ENCODE measurements at places on chromosomes 16 and 17.

DNA sequence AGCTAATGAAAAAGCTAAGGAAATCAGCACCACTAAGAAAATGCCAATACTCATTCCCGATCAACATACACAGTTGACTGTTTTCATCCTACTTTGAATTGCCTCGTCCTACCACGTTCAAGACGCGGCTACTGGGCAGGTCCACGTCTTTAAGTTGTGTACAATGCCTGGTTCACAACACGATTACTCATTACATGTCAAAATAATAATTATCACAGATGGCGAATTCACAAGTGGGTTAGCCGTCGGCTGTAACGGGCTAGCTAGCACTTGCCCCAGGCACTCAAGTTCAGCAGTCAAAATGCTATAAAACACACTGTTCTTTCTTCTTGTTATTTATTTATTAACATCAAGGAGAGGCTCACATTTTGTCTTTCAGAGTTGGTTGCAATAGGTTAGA is 124.2 kb downstream of the ZFHX3 start:
- no peak for DNase-seq

DNA sequence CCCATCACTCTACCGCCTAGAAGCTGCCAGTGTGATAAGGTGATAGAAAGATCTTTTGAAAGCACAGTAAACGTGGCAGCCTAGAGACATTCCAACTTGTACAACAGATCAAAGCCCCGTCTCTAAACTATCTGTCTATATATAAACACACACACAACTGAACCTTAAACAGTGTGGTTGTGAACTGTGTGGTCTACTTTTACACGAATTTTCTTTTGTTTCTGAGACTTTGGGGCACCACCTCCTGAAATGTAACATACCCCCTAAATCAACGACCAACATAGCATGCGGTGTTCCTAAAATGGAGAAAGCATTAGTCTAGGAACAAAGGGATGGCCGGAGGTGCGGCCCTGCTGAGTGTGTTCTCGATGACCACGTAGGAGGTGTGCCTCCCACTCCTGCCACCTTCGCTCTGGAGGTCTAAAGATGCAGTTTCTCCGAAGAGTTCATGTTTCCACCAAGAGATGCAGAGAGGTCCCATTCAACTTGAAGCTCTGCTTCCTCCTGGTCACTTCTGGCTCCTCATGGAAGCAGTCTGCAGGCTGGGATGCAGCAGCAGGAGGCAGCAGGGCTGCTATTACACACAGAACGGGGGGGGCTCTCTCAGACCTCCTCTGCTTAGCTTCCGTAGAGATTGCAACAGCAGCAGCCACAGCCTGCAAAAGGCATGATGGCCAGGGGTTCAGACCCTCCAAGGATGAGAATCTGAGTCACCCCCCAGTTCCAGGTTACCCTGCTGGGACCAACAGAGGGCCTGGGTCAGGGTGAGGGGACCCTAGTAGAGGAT is 22.6 kb upstream of the USP10 start:
- DNase-seq: no peak

DNA sequence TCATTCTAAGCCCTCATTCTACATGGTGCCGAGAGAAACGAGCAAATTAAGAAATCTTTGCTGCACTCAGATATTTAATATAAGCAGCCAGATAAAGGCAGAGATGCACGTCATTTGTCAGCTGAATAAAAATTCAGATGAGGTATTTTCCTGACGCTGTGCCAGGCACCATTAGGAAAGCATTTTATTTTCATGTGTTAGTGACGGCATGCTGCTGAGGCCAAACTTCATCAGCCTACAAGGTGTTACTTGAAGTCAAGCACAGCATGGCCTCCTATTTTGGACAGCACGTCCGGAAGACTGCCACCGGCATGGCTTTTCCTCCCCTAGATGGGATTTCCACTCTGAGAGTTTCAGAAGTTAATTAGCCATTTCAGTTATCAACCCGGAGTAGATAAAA is 70.3 kb downstream of the IRX3 start:
- no peak for DNase-seq

DNA sequence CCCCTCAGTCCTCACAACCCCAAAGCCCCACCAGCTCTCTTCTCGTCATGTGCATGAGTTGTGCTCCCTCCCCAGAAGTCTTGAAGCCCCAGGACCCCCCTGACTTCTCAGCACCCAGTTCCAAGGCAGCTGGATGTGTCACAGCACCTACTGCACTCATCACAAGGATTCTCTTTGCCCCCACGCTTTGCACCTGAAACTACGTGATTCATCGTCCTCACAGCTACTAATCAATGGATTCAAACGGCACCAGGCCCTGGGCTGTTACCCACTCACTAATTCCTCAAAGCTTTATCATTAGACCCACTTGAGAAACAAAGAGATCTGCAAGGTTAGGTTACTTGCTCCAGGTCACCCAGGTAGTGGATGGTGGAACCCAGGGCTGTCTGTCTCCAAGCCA is 45.1 kb upstream of the NDRG4 start:
- no peak for DNase-seq

GRCh38 chr17:60087882-60088669 is 9.4 kb upstream of the HEATR6 start:
- DNase-seq: no peak

DNA sequence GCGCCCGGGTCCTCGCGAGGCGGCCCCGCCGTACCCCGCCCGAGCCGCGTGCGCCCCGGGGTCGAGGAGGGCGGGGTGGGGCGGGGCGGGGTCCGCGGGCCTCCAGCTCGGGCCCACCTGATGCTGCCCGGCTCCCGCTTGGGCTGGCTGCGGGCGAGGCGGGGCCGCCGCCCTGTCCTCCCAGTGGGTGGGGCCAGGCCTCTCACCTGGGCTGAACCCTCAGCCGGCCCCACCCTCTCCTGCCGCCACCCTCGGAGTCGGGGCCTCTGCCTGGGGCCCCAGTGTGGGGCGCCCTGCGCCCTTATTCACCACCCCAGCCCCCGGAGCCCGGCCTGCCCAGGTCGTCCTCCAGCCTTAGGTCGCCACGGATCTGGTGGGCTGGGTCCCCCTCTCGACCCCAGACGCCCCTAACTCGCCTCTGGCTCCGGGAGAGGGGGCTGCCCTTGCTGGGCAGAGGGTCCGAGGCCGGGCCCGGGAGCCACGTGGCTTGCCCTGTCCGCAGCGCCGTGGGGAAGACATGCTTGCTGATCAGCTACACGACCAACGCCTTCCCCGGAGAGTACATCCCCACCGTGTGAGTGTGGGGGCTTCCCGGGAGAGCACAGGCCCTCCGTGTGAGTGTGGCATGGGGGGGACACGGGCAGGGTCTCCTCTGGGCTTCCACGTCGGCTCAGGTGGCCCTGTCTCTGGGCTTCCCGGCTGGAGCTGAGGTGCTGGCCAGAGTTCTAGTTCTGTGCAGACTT is 578 bp downstream of the RAC3 start:
- peak; percentile 49 for DNase-seq

GRCh38 chr16:74461826-74462225 is 40.5 kb upstream of the CLEC18B start:
- DNase-seq: no peak
